ENCODE measurements at places on chromosomes 12 and 14.

GRCh38 chr12:131098178-131098981 is 144.7 kb downstream of the ADGRD1 start:
- DNase-seq = no peak

DNA sequence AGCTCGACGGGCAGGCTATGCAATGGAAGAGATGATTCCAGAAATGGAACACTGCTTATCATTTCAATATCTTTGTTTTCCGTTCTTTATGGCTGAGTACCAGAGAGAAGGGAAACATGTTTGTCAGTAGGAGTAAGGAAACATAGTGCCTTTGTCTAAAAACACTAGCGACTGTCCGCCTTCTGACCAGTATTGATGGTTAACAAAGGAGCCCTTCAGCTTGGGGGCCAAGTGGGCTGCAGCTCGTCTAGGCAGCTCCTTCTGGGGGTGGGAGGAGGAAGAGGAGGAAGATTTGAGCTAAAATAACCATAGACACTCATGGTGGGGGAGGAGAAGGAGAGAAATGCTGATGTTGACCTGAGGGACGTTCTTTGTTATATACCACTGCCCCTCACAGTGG is 15.0 kb downstream of the COQ5 start:
- DNase-seq = no peak

GRCh38 chr12:2836574-2836973 is 1.7 kb upstream of the NRIP2 start:
- no peak for DNase-seq

- no peak for DNase-seq
These were observed 17.3 kb upstream of the CCDC196 start for GRCh38 chr14:66468778-66469367.

GRCh38 chr14:97462081-97462480 is 664.9 kb downstream of the VRK1 start:
- no peak for DNase-seq

GRCh38 chr12:40011775-40012129 is 94.1 kb downstream of the SLC2A13 start:
- no peak for DNase-seq

GRCh38 chr12:132514838-132515237 is 24.9 kb downstream of the FBRSL1 start:
- DNase-seq = no peak

DNA sequence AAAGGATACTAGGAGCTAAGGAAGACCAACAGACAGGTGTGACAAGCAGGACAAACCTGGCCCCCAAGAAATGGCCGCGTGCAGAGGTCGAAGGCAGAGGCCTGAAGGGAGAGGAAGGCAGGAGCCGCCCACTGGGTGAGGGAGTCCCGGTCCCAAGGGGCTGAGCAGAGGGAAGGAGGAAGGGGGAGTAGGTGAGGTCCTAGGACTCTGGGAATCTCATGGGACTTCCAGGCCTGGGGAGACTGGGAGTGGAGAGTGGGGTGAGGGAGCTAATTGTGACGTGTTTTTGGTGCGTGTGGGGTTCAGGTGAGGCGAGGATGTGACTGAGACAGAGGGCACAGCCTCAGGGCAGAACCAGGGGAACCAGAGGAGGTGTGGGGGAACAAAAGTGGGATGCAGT is 11.7 kb upstream of the FLVCR2 start:
- DNase-seq = no peak

GRCh38 chr14:70827347-70827746 is 18.0 kb upstream of the MAP3K9 start:
- no peak for DNase-seq

GRCh38 chr14:85463512-85463911 is 66.4 kb upstream of the FLRT2 start:
- DNase-seq = no peak

DNA sequence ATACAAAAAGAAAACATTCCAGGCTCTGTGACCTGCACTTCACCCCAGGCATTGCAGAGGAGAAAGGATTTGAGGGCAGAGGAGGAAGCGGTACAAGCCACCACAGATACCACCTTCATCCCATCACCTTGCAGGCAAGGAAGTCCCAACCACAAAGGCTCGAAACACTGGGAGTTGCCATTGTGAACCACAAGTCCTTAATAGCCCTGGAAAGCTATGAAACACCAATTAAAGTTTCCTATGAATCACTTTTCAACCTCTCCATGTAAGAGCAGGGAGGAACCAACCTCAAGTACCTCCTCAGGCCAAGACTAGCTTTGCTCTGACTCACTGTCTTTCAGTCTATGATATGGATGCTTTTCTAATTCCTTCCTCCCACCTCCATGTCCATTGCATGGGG is 27.0 kb downstream of the MAP3K9 start:
- peak; percentile 94 for DNase-seq

DNA sequence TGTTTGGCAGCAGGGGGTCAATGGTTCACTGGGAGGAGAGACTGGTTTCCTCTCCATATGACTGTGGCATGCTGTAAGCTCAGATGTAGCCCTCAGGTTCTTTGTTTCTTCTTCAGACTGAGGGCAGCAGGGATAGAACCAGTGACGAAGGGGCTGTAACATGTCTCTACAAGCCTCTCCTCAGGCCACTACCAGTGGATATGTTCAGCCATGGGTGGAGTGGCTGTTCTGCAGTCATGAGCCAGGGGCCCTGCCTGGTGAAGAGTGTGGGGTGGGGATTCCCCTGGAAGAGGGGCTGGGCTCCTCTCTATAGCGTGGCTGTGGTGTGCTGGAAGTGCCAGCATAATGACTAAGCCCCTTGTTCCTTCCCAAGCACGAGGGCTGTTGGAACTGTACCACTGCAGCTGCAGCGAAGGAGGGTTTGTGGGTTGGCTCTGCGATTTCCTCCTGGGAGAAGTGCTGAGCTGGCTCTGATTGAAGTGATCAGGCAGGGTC is 55.8 kb downstream of the CMAS start:
- peak; percentile 77 for DNase-seq

DNA sequence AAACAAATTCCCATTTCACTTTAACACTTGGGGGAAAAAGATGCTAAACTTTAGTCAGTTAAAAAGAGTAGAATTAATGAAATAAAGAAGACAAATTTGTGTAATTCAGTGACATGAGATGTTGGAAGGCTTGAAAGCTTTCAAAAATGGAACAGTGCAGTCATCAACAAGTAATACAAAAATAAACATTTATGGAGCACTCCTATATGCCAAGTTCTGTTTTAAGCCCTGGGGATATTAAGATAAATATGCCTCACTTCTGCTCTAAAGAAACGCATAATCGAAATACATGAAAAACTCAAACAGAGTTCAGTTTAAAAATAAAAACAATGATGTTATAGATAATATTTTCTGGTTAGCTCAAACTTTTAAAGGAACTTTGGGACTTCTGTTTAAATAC is 93.0 kb downstream of the KCNH5 start:
- no peak for DNase-seq

DNA sequence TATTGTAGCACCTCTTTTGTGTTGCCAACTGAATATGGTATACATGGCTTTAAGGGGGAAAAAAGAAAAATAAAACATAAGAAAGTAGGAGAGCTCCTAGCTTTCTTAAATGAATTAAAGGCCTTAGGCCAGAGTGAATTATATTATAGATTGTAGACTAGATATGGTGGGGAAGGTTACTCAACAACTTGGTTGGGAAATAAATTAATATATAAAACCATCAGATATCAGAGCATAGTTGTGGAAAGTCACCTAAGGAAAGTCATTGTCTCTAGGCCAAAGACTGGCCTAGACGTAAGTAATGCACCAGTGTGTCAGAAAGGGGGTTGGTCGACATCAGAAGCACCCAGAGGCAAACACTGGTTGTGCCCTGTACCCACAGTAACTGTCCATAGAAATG is 391.8 kb downstream of the RAD51B start:
- DNase-seq = no peak

GRCh38 chr12:7073946-7074345 is 13.4 kb downstream of the C1S start:
- no peak for DNase-seq

- DNase-seq = no peak
These were observed 26.2 kb downstream of the BRF1 start for GRCh38 chr14:105274637-105275036.

DNA sequence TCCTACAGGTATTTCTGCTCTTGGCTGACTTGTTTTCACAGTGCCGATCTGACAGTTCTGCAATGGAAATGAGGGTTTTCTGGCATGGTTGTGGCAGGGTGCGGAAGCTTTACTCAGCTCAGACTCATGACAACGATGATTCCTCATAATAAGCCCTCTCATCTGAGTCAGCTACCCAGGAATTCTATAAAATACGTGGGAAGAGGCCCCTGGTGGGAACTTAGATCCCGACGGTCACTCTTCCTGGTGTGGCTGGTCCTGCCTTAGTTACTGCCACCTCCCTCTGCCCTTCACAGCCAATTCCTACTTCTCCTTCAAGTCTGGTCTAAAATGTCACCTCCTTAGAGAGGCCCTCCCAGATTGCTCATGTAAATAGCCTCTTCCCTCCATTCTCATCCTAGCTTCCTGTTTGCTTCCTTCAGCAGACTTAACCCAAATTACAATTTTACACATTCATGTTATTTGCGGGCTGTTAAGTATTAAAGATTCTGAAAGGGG is 104.2 kb upstream of the MAP1LC3B2 start:
- peak; percentile 96 for DNase-seq

DNA sequence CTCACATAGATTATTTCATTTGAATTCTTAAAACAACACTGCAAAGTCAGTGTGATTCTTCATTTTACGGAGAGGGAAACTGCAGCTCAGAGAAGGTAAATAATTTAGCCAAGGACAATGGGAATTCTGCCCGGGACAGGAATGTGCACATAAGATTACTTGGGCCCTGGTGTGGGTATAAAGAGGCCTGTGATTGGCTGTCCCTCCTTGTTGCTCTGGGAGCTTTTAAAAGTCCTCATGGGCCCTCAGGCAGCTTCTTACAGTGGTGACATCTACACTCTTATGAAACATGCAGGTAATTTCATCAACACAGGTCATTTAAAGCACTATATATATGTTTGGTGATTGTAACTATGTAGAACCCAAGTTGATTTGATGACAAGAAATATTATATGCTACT is 100.3 kb downstream of the ESR2 start:
- no peak for DNase-seq

DNA sequence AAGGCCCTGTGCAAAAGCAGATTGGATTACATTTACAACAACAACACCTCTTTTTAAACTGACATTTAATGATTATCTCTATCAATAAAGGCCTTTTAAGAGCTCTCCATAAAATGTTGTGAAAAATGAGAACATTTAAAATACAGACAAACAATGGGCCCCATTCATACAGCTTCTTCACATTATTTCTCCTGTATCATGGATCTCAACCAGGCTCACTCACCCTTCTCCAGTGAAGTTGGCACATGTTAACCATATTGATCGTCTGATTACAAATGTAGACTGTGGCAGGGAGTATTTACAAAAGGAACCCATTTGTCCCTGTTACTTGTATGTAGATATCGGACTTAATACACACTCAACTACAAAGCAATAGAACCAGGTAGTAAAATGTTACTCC is 220.2 kb upstream of the BTG1 start:
- DNase-seq = no peak

- no peak for DNase-seq
These were observed 82.5 kb downstream of the MED13L start for GRCh38 chr12:116194935-116195431.

GRCh38 chr12:25855716-25856115 is 102.8 kb upstream of the RASSF8 start:
- DNase-seq = no peak

- no peak for DNase-seq
These were observed 1.3 kb upstream of the C14orf39 start for GRCh38 chr14:60487211-60487610.

- DNase-seq = no peak
These were observed 171.3 kb upstream of the CRY1 start for GRCh38 chr12:107264667-107265066.

DNA sequence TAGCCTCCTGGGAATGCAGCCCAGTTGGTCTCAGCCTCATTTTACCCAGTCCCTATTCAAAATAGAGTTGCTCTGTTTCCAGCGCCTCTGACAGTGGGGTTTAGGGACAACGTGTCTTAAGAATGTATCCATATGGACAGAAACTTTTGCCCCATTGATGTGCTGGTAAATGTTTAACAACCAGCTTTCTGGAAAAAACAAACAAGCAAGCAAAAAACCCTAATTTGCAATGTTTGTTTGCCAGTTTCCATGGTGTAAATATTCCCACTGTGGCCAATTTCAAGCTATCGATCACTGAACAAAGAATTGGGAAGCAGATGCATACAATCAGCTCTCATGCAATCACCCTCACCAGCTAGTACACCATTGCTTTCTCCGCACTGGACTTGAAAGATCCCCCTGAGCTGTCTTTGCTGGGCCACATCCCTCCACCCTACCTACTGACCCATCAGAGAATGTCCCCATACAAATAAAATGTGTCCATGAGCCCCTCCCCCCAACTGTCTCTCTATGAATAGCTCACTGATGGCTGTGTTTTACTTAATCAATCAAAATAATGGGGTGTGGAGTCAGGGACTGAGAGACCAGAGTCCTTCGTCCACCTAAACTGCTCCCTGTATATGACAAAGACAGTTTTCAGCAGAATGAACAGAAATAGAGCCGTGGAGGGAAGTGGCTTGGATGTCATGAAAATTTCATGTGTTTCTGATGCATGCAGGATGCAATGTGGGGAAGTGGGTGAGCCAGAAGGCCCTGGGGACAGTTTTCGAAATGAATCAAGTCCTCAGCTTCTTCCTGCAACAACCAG is 40.8 kb downstream of the CCDC60 start:
- DNase-seq = no peak

GRCh38 chr14:25110106-25110505 is 60.2 kb upstream of the STXBP6 start:
- no peak for DNase-seq

DNA sequence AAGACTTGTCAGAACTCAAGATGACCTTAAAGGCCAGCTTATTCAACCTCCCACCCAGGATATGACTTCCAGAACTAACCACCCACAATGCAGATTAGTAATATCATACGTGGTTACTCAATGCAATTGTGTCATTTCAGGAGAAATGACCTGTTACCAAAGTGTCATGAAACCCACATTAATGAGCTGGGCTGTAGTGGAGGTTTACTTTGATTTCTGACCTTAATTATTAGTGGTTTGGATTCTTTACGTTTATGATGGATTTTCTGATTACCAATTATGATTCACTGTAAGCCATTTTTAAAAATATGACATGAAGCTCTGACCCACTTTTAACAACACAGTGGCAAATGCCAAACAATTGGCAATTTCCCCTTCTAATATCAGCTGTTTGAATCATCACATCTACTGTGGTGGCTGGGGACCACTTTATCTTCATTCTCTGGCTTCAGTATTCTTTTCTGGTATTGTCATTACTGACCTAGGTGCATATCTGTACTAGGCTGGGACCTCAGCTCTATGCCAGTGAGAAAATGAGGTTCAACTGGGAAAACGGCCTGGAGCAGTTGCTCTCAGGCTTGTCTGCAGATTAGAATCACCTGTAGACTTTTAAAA is 223.3 kb downstream of the RGS6 start:
- DNase-seq = no peak

GRCh38 chr14:100193417-100194357 is 34.2 kb upstream of the DEGS2 start:
- no peak for DNase-seq

DNA sequence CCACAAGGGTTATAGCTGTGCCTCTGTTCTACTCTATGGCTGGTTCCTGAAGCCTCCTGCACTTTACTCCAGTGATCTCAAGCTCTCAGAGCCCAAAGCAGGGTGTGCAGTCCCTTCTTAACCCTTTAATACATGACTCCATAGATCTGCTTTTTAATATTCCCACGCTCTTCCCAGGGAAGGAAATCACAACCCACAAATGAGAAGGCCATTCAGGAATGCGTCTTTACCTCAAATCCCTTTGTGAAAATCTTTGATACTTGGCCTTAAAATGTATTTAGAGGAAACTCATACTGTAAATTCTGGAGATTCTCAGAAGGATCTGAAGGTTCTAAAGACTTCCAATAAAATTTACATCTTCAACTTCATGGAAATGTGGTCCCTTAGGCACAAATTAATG is 17.0 kb downstream of the NID2 start:
- DNase-seq = no peak

Data from RCC 7860 (cell line).